Glomerular endothelial cell (primary cell): ENCODE measurements at places on chromosomes 2 and 18.
A peak's percentile ranks its signal among the peaks of the same experiment; 100 is the strongest.

DNA sequence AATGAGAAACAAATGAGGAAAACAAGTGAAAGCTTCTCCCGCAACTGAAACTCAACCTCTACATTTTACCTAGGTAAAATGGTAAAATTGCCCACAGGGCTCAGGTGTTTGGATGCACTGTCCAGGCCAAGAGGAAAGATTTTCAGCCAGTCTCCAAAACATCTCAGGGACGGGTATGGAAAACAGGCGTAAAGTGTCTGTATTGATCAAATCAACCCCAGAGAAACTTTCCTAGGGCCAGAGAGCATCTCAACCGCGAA lies 361 bp upstream of the HAT1 start:
- no peak for DNase-seq

- DNase-seq: no peak
These were observed 4.1 kb downstream of the RHBDD1 start for GRCh38 chr2:226839951-226840350.

DNA sequence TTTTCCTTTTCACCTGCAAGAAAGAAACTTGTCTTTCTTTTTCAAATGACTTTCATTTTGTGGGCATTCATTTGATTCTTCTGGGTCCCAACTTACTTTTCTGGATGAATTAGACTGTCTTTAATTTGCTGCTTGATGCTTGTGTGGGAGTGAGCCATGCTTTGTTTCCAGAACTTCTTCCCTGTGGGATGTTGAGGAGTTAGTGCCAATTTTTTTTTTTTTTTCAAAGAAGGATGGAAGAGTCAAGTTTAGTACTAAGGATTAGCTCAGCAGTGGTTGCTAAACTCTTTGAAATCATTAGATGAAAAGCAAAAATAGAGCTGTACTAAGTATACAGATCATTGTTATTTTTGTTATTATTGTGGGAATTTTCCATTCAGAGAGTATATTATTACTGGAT lies 17.2 kb upstream of the KCTD1 start:
- DNase-seq: no peak

DNA sequence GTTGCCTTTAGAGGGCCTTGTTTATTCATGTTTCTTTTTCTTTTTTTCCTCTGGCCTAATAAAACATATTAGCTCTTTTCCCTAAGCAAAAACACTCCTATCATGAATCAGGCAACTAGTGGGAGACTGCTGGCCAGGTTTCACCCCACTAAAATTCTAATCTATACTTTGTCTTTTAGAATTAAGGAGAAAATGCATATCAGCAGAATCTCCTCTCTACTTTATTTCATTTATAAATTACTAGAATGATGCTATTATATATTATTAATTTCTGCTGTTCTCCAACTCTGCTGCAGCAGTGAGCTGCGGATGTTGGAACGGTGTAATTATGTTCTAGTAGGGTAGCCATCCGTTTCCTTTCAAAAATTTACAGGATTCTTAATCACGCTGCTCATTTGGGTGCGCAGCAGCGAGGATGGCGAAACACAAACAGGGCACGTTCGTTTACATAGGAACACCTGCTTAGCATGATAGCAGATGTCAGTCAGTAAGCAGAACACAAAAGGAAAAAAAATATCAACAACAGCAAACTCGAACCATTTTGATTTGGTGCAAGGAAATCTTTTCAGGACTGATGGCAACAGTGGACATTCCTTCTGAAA lies 30.5 kb downstream of the ZEB2 start:
- no peak for DNase-seq

- peak; percentile 39 for DNase-seq
These were observed 35.3 kb downstream of the RAB31 start for GRCh38 chr18:9743200-9744016.

DNA sequence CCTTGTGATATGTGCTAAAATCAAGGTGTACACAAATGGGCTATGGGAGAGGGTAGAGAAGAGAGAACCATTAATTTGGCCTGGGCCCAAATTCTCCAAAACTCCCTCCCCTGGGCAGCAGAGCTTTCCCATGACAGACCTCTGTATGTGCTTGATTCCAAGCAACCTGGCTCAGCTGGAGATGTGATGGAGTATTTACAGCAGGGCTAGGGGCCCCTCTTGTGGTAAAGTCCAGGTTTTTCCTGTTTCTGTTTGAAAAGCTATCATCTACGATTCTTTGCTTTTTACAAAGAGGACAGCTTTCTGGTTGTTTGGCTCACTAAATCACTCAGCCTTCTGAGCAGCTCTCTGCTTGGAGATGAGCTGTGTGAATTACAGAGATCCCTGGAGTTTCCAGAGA lies 40.3 kb downstream of the KCNS3 start:
- DNase-seq: no peak

DNA sequence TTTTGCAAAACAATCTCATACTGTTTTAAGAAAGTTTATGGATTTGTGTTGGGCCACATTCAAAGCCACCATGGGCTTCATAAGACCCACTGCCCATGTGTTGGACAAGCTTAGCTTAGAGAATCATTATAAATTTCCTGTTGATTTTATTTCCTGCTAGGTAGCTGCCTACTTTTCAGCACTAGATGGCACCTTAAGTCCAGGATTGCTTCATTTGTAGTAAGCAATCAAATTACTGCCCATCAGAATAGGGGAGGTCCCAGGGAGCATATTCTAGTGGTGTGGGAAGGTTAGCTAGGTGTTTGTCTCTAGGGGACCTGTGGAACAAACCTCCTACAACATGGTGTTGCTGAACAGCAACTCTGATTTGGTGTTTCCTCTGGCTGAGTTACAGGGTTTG lies 11.0 kb upstream of the DCDC2C start:
- DNase-seq: no peak

DNA sequence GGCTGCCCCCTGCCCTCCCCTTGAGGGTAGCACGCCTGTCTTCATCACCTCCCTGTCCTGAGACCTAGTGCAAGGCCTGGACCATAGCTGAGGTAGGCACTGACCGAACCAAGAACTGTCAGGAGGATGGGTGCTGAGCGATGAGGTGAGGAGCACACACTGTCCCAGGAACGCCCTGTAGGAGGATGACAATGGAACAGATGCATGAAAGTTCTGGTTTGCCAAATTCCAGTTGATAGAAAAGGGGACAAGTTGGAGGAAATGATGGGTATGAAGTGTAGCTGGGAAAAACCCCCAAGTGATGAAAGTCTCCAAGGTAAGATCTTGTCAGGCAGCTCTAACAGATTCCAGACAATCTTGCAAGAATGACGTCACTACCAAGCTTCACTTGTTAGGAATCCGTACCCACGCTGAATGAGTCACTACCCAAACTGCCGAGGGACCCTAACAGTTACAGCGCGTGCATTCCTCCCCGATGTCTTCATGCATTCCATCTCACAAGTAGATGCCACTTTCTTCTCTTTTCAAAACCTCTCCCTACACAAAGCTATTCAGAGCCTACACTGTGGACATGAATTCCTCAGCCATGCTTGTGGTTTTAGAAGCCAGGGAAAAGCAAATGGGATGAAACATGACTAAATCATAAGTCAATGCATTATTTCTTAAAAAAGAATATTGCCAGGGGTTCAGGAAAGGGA lies 27.6 kb downstream of the MRPL33 start:
- peak; percentile 96 for DNase-seq

GRCh38 chr2:648476-649424 lies 28.5 kb downstream of the TMEM18 start:
- DNase-seq: no peak

DNA sequence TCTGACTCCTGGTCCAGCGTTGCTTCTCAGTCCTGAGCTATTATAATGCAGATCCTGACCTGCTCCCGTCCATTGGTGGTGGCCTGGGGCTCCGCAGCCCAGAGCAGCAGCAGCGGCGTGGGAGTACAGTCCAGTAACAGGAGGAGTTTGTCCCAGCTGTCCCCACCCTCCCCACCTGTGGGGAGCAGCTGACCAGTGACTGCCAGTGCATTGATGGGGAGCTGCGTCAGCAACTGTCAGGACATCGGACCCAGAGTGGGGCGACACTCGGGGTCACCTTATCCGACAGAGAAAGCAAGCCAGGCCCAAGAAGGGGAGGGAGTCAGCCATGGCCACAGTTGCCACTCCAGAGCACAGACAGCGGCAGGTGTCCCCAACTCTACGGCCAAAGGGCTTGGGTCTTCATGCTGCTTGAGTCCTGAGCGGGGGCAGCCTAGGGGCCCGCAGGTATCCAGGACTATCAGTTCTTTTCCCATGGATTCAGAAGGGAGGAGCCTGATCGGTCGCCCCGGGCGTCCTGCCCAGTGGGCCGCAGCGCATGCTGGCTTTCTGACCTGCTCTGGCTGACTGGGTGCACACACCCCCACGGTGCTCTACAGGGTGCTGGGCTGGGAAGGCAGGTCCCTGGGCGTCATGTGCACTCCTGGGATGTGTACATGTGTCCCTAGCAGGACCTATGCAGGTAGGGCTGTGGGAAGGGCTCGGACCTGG lies 29.7 kb downstream of the DNMT3A start:
- no peak for DNase-seq

DNA sequence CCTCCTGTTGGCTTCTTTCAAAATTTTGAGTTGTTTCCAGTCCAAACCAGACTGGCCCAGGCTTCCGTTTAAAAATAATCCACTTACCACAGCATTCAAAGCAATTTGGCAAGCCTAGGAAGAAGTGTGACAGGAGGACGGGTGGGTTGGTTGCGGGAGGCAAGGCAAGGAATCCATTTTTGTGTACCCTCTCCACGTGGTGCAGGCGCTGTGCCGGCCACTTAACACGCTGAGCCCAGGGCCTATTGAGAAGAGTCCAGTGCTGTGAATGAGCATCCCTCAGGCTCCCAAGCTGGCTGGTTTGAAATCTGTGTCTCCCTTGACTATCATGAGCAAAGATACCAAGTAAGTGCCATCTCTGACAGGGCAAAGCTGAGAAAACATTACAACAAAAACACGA lies 160.9 kb downstream of the NCKAP5 start:
- DNase-seq: no peak

DNA sequence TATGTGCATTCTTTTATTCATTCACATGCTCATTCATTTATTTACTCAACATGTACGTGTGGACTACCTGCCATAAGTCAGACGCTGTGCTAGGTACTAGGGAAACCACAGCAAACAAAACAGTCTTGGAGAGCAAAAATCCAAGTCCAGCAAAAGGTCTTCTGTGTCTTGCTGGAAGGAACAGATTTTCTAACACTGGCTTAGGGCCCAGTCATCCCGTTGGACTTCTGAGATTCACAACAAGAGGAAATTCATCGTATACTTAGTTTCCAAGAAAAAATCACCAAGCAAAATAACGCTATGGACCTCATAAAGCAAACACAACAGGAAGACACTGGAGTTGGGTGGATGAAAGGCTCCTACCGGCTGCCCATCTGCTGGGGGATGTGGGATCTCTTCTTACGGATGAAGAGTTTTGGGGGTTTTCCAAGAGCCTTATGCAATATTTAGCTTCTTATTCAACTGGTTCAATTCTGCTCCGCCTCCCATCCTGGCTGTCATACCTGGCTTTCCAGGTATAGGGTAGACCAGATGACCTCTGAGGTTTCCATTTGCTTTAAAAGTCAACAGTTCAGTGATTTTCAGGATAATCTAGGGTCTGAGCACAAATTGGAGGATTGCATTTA lies 262.7 kb downstream of the HAUS1 start:
- DNase-seq: no peak

DNA sequence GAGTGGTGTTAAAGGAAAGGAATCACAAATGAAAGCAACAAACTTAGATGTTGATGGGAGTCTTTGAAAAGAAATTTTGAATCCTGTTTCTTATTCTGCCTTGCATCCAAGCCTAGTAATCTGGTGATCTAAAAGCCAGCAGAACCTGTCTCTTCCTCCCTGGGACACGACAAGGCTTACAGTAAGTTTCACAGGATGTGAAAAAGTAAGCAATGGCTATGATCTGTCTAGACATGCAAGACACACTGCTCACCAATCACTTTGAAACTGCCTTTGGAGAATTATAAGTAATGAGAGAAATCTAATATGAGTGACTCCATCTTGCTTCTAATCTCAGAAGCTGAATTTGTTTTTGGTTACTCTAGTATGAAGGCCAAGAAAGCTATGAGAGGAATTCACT lies 103.7 kb downstream of the KCNH7 start:
- DNase-seq: no peak

GRCh38 chr2:165636959-165637358 lies 157.1 kb downstream of the GALNT3 start:
- no peak for DNase-seq

DNA sequence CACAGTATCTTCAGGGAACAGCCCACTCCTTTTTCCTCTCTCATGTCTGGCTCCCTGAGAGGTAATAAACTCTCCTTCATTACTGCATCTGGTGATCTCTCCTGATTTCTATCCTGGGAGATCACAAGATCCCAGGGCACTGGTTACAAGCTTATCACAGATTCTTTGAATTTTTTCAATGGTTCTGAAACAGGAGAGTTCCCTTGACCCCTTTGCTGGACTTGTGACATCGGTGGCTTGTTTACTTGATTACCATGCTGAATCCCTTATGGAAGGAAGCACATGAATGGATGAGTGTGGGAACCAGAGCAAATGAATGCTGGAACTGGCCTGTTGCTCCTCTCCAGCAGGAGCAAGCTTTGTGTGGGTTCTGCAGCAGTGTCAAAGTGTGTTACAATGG lies 67.2 kb upstream of the HNMT start:
- DNase-seq: no peak

- no peak for DNase-seq
These were observed 6.5 kb downstream of the GREB1 start for GRCh38 chr2:11540148-11540995.

GRCh38 chr2:129176375-129176774 lies 803.1 kb upstream of the RAB6C start:
- no peak for DNase-seq

- no peak for DNase-seq
These were observed 142.9 kb upstream of the ZSWIM2 start for GRCh38 chr2:186991766-186992417.

DNA sequence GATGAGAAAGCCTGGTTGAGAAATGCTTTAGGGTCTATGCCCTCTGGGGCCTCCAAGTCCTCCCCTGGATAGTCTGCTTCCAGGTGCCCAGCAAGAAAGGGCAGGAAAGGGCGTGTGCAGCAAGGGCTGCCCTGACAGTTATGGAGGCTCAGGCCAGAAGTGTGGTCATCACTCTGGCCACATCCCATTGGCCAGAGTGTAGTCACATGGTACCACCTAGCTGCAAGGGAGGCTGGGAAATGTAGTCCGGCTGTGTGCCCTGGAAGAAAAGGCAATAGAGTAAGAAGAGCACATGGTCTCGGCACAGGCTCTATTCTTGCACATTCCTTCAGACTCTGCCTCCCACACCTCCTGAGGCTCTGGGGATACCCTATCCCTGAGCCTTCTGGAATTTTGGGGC lies 35.7 kb downstream of the ODC1 start:
- no peak for DNase-seq

- DNase-seq: no peak
These were observed 30.1 kb downstream of the MOCOS start for GRCh38 chr18:36217348-36217747.
